ENCODE measurements at places on chromosomes 11 and 22. TPM values are rescaled to one million over a fixed set of nuclear protein-coding genes. Genes with fewer than 3 reads are reported as not detected.

GRCh38 chr22:22745225-22746060 lies 101.0 kb downstream of the GGTLC2 start:
- H3K4me1 ChIP-seq: no peaks in the 10 kb centered on the region
- no peak for DNase-seq
- no peaks in the 10 kb centered on the region for H3K36me3 ChIP-seq
- H3K27me3 ChIP-seq: peaks cover 28% of the 10 kb centered on the region
- no peak overlapping the region for H3K27ac ChIP-seq
- H3K4me3 ChIP-seq: no peak overlapping the region

DNA sequence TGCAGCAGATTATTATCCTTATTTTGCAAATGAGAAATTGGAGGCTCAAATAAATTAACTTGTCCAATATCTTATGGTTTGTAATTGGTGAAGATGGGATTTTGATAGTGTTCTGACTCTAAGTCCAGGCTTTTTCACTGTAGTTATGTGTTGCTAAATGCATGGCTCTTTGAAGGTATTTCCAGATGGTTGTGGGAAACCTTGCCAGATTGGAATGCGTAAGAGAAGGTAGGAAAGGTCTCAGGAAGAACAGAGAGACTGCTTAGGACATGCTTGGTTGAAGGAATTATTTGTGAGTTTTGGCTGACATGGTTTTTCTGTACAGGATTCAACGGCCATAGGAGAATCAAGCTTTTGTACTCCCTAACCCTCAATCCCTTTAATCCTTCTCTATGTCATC lies 108.6 kb downstream of the STIM1 start:
- H3K27ac ChIP-seq: no peak overlapping the region
- no peaks in the 10 kb centered on the region for H3K36me3 ChIP-seq
- no peak overlapping the region for H3K4me3 ChIP-seq
- DNase-seq: no peak
- H3K27me3 ChIP-seq: no peaks in the 10 kb centered on the region

GRCh38 chr11:71580057-71581003 lies 2.3 kb downstream of the KRTAP5-11 start:
- DNase-seq: peak; percentile 42
- no peak overlapping the region for H3K27ac ChIP-seq
- H3K27me3 ChIP-seq: no peaks in the 10 kb centered on the region
- no peaks in the 10 kb centered on the region for H3K4me1 ChIP-seq
- no peak overlapping the region for H3K4me3 ChIP-seq

CREB3L1 gene
- 12.1 TPM for total RNA-seq

MIOX gene
- not detected for total RNA-seq

SLC35C1 gene
- 11.5 TPM for total RNA-seq
